Activated T-cell treated with anti-CD3 and anti-CD28 coated beads, Interleukin-2, amount 50 U/mL, for 4 hours (primary cell): ENCODE measurements at places on chromosomes 12 and 14.

DNA sequence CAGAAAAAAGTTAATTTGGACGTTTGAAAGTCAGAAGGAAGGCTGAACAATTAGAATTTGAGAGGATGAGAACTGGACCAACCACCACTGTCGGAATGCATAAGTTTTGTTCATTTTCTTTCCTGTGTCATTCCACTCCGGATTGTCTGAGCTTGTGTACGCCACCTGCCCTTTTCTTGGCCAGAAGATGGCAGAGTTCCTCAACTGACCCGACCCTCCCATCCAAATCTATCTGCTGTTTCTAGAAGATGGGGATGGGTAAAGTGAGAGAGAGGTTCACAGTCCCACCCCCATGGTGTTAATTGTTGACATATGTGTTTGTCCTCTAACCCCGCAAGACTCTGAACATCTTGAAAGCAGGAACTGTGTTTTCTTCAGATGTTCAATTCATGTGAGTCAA, 388.0 kb downstream of the VRK1 start:
- DNase-seq = no peak

DNA sequence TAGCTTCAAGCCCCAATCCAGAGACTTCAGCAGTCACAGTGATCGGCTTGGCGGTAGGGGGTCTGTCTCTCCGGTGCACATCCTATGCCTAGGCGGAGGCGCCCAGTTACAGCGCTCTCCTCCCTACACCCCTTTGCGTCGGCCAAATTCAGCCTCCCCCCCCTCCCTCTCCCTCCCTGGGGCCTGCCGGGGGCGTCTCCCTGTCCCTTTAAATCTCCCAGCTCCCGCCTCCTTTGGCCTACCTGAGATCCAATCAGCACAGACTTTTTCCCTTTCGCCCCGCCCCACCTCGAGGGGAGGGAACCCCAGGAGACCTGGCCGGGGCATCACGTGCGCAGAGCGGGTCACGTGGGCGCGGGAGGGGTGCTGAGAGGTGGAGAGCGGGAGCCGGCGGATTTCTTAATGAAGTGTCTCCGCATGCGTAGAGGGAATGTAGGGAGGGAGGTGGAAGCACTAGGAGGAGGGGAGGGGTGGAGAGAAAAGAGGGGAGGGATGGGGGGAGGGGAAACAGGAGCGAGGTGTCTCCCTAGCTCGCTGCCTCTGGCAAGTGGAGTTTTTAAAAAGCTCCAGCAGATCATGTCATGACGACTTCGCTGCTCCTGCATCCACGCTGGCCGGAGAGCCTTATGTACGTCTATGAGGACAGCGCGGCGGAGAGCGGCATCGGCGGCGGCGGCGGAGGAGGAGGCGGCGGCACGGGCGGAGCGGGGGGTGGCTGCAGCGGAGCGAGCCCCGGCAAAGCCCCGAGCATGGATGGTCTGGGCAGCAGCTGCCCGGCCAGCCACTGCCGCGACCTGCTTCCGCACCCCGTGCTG, at the start of gene HOXC13:
TSS of gene HOXC13 (plus strand) at position 506 of the 815 bp plus-strand sequence. CDS start at position 582, 76 bp downstream.
- DNase-seq = no peak

- DNase-seq = peak; percentile 14
Measured at GRCh38 chr12:107990325-107990724, 138.8 kb upstream of the WSCD2 start.

- no peak for DNase-seq
Measured at GRCh38 chr14:29643433-29644211, 284.0 kb downstream of the PRKD1 start.

GRCh38 chr12:106774808-106775524, 484 bp downstream of the RIC8B start:
- no peak for DNase-seq

- DNase-seq = no peak
Measured at GRCh38 chr12:131783915-131784541, 44.2 kb upstream of the MMP17 start.

DNA sequence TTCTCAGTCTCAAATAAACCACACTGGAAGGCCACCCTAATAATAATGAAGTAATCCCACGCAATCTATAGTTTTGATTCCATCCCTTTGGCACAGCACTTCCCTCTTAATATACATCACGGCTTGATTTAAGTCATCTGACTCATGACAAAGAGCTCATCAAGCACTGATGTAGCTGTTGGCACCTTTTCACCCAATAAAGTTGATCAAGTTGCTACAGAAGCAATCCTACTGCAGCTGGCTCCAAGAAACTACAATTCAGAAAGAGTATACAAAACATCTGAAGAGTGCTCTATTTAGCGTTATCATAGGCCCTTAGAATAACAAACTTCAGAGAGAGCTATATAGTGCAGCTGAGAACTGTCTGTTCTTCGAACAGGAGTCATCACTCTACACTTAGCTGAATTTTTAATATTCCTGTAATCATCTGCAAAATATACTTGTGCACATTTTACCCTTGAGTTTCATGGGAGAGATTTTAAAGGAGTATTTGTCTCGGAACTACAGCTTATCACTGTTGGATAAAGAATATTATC, 94.9 kb downstream of the OSBPL8 start:
- no peak for DNase-seq

DNA sequence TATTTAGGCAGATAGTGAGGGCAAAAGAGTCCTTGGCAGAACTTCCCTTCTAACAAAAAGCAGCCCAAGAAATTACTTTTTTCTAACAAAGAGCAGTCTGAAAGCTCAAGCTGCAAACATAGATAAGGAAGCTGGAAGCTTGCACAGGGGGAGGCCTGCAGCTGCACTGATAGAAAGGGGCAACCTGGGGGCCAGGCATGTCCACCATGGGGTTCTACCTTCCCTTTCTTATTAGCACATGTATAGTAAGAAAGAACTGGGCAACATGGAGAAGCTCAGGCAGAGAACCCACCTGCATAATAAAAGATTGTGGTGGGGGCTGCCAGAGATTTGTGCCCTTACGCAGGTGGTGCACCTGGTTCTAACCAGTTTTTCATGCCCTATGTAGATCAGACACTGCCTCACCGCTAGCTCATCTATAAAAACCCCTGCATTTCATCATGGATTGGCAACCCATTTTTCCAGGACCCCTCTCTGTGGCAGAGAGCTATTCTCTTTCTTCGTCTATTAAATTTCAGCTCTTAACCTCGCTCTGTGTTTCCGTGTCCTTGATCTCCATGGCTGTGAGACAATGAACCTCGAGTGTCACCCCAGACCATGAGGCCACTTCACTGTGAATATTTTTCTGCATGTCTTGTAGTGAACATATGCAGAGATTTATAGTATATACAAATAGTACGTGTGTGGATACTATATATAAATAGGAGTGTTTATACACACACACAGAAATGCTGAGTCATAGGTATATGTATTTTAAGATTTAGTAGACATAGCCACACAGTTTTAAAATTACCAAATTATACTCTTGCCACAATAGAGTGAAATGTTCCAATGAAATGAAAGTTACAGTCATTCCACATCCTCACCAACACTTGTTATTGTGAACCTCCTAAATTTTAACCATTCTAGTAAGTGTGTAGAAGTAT, 53.0 kb downstream of the PEX5 start:
- no peak for DNase-seq

GRCh38 chr12:21818627-21819026, 44.1 kb upstream of the KCNJ8 start:
- no peak for DNase-seq

DNA sequence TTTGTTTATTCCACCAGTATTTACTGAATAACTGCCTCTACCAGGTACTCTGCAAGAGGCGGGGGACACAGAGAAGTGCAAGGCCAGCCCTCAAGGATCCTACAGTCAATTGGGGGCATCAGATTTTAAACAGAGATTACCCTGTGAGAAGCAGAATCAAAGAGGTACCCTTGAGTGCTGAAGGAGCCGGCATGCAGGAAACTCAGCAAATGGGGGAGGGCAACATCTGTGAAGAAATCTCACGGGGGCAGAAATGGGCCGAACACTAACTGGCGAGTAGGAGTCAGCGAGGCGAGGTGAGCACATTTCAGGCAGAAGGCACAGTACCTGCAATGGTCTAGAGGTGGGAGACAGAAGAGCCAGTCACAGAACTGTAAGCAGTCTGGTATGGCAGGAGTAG, 9.0 kb downstream of the GALNT6 start:
- no peak for DNase-seq

GRCh38 chr12:103455020-103455763, 40.6 kb downstream of the C12orf42 start:
- no peak for DNase-seq

GRCh38 chr14:55285048-55285652, 13.9 kb downstream of the FBXO34 start:
- no peak for DNase-seq
